Activated CD8-positive, alpha-beta memory T cell treated with anti-CD3 and anti-CD28 coated beads, Interleukin-2, amount 10 ng/mL, durations not matched to agents 7 days and 5 days (primary cell): ENCODE measurements at places on chromosomes 7 and 10.

DNA sequence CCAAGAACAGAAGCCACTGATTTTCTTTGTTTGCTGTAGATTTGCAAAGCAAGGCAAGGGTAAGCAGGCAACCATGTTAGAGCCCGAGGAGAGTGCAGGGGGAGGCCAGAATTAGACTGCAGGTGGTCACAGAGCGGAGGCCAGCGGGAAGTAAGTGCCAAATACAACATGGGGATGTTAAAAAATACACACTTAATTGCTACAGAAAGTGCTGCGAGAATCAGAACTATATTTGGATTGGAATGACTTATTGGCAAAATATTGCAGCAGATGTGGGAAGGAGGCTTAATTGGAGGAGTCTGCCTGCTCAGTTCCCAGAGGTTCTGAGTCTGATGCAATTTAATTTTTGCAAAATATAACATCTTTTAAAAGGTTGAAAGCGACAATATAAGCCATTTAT lies 49.7 kb upstream of the ADCY1 start:
- peaks cover 3% of the 10 kb centered on the region for H3K27me3 ChIP-seq
- no peak overlapping the region for H3K4me3 ChIP-seq
- no peak overlapping the region for H3K27ac ChIP-seq
- H3K36me3 ChIP-seq: no peaks in the 10 kb centered on the region
- no peak for DNase-seq
- peaks cover 2% of the 10 kb centered on the region for H3K4me1 ChIP-seq

DNA sequence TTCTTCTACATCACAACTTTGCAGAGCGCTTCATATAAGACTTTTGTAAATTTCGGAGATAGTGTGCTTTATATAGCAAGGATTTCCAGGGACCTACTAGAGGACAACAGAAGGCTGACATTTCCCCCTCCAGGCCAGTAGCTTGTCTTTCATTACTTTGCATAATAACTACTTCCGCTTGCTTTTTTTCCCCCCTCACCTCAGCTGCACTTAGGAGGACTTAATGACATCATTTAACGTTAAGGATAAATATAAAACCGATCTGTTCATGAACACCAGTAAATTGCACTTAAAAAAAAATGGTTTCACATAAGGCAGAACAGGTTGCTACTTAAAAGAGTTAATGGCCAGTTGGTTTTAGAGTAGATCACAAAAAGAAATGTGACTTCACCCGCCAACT lies 172.3 kb downstream of the AUTS2 start:
- H3K4me1 ChIP-seq: peaks cover 3% of the 10 kb centered on the region
- H3K4me3 ChIP-seq: no peak overlapping the region
- no peak for DNase-seq
- H3K36me3 ChIP-seq: no peaks in the 10 kb centered on the region
- H3K27ac ChIP-seq: no peak overlapping the region
- H3K27me3 ChIP-seq: peaks cover 2% of the 10 kb centered on the region

- no peak overlapping the region for H3K4me3 ChIP-seq
- no peak for DNase-seq
- no peak overlapping the region for H3K27ac ChIP-seq
- H3K4me1 ChIP-seq: peaks cover 26% of the 10 kb centered on the region
- no peaks in the 10 kb centered on the region for H3K36me3 ChIP-seq
Observed at GRCh38 chr10:49647554-49647953, 31.9 kb upstream of the C10orf53 start.

GRCh38 chr7:76146374-76146773 lies 55.3 kb upstream of the SRRM3 start:
- H3K4me3 ChIP-seq: no peak overlapping the region
- DNase-seq: no peak
- peaks cover 12% of the 10 kb centered on the region for H3K27me3 ChIP-seq
- H3K27ac ChIP-seq: no peak overlapping the region

DNA sequence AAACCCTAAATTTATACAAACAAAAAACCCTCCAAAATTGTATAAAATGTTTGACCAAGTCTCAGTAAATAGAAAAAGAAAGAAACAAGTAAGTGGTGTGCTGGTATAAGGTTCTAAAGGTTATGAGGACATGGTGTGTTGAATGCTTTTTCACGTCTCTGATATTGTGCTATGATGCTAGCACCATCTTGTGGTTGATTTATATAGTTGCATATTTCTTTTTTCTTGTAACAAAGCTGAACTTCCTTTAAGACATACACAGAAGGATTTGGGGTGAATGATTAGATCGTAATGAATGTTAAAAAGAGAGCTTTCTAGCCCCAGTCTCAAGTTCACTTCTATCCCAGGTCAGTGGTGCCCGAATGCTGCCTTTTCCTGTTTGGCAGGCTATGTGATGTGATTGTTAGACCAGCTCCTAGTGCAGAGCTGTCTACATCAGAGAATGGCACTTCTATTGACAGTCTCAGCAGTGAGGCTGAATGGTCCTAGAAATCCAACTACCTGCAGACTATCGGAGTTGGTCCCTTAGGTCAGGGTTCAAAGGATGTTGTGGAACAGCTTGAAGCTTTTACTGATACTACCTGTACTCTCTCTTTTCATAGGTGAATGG lies 25.0 kb downstream of the VTI1A start:
- H3K27ac ChIP-seq: no peak overlapping the region
- peaks cover 4% of the 10 kb centered on the region for H3K4me1 ChIP-seq
- no peak overlapping the region for H3K4me3 ChIP-seq

DNA sequence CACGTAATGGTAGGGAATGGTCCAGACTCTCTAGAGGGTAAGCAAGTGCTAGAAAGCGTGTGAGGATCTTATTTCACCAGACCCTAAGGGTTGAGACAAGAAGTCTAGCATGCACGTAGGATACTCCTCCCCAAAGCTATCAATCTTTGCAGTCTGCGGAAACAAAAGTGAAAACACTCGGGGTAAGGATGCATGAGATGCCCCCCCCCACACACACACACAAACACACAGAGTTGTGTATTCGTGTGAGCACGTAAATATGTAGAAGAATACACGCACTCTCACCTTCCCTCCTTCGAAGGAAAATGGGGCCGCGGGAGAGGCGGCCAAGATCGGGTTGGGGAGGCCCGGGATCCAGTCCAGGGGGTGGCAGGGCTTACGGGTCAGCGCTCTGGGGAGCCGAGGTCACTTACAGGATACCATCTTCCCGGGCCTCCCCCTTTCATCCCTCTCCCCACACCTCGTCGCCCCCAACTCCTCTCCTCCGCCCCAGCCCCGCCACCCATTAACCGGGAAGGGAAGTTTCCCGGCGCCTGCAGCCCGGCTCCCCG lies 455 bp downstream of the CUL2 start:
- H3K27me3 ChIP-seq: no peaks in the 10 kb centered on the region
- DNase-seq: peak; percentile 51
- peak overlapping the region; percentile 87 for H3K4me3 ChIP-seq
- peaks cover 38% of the 10 kb centered on the region for H3K4me1 ChIP-seq
- H3K36me3 ChIP-seq: peaks cover 14% of the 10 kb centered on the region

- peaks cover 14% of the 10 kb centered on the region for H3K27me3 ChIP-seq
- H3K36me3 ChIP-seq: no peaks in the 10 kb centered on the region
- H3K4me3 ChIP-seq: no peak overlapping the region
Observed at GRCh38 chr10:1328981-1329614, 272.9 kb downstream of the WDR37 start.

DNA sequence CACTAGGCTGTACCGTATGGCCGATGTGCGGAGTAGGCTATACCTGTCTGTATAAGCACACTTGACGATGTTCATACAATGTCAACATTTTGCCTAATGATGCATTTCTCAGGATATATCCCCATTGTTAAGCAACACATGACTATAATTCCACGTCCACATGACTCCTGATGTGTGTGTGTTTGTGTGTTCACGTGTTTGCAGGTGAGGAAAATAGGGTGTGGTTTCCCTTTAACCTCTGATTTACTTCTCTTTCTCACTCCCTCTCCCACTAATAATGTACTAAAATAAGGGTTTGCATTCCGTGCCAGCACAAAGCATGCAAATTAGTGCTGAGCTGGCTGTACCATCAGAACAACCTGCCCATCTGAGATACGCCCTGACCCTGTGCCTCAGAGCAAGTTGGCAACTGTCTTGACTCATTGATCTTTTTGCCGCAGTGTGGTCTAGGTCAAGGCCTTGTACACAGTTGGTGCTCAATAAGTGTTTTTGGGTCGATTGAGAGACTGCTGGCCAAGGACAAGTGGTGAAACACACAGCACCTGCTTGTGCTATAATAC lies 64.6 kb upstream of the DOCK1 start:
- H3K4me3 ChIP-seq: no peak overlapping the region
- H3K27me3 ChIP-seq: no peaks in the 10 kb centered on the region
- no peak overlapping the region for H3K27ac ChIP-seq
- H3K4me1 ChIP-seq: no peaks in the 10 kb centered on the region
- DNase-seq: no peak
- H3K36me3 ChIP-seq: no peaks in the 10 kb centered on the region

- peak; percentile 41 for DNase-seq
- peaks cover 12% of the 10 kb centered on the region for H3K4me1 ChIP-seq
- no peaks in the 10 kb centered on the region for H3K36me3 ChIP-seq
- no peak overlapping the region for H3K27ac ChIP-seq
- H3K27me3 ChIP-seq: peaks cover 56% of the 10 kb centered on the region
- peak overlapping the region; percentile 64 for H3K4me3 ChIP-seq
Observed at GRCh38 chr7:124764847-124765400, 668 bp downstream of the GPR37 start.

DNA sequence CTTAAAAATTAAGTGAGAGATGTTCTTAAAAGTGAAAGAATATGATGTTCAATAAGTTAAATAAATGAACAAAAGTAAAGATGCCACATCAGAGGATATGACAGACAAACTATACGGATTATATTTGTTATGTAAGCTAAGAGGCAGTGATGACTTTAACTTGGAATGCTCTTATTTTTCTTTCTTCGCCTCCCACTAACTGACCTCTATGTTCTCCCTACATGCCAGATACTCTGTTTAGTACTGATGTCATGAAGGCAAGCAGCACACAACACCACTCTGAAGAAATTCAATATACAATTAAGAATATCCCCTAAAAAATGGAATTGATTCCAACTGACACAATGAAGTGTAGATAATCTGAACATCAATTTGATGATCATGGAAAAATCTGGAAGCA lies 223.4 kb downstream of the DOCK4 start:
- H3K4me1 ChIP-seq: no peaks in the 10 kb centered on the region
- DNase-seq: no peak
- H3K4me3 ChIP-seq: no peak overlapping the region
- no peak overlapping the region for H3K27ac ChIP-seq
- no peaks in the 10 kb centered on the region for H3K36me3 ChIP-seq

- peaks cover 13% of the 10 kb centered on the region for H3K4me1 ChIP-seq
- no peak overlapping the region for H3K4me3 ChIP-seq
- H3K27me3 ChIP-seq: no peaks in the 10 kb centered on the region
- DNase-seq: no peak
- no peak overlapping the region for H3K27ac ChIP-seq
Observed at GRCh38 chr10:72175149-72175548, 40.7 kb upstream of the ANAPC16 start.

- H3K36me3 ChIP-seq: no peaks in the 10 kb centered on the region
- H3K27ac ChIP-seq: no peak overlapping the region
- no peak for DNase-seq
- no peaks in the 10 kb centered on the region for H3K27me3 ChIP-seq
Observed at GRCh38 chr10:120392671-120393079, 64.4 kb upstream of the PLPP4 start.

DNA sequence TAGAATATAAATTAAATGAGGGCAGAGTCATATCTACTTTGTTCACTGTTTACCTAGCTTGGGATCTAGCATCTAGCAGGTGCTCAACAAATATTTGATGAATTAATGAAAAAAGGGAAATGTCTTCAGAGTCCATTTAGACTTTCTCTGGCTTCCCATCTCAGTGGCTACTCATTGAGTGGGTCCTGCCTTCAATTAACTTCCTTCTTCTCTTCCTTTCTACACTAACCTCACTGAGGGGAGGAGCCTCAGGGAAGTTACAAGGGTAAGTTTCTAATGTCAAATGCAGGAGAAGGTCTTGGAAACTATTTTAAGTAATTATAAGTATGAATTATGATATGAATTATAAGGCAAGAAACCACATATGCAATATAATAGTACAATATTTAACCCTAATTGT lies 28.2 kb upstream of the MPP7 start:
- H3K4me3 ChIP-seq: no peak overlapping the region
- H3K27ac ChIP-seq: peak overlapping the region; percentile 43
- peaks cover 2% of the 10 kb centered on the region for H3K36me3 ChIP-seq
- no peaks in the 10 kb centered on the region for H3K27me3 ChIP-seq
- no peak for DNase-seq
- peaks cover 55% of the 10 kb centered on the region for H3K4me1 ChIP-seq

DNA sequence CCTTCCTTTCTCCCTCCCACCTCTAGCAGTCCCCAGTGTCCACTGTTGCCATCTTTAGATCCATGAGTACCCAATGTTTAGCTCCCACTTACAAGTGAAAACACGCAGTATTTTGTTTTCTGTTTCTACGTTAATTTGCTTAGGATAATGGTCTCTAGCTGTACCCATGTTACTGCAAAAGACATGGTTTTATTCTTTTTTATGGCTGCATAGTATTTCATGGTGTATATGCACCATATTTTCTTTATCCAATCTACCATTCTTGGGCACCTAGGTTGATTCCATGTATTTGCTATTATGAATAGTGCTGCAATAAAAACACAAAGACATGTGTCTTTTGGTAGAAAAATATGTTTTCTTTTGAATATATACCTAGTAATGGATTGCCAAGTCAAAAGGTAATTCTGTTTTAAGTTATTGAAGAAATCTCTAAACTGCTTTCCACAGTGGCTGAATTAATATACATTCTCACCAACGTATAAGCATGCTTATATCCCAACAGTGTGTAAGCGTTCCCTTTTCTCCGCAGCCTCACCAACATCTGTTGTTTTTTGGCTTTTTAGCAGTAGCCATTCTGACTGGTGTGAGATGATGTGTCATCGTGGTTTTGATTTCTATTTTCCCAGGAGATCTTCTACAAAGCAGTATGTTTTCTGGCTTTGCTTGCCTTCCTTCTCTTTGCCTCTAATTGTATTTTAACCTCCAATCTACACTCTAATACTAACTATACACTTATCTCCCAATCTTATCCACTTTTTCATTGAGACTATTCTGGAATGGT lies 179.5 kb upstream of the PHF14 start:
- H3K27me3 ChIP-seq: no peaks in the 10 kb centered on the region
- H3K4me1 ChIP-seq: no peaks in the 10 kb centered on the region
- H3K27ac ChIP-seq: no peak overlapping the region
- H3K36me3 ChIP-seq: no peaks in the 10 kb centered on the region
- no peak for DNase-seq

GRCh38 chr10:59706851-59707797 lies 2.5 kb downstream of the SLC16A9 start:
- H3K27ac ChIP-seq: no peak overlapping the region
- H3K4me3 ChIP-seq: no peak overlapping the region
- no peaks in the 10 kb centered on the region for H3K36me3 ChIP-seq
- peaks cover 51% of the 10 kb centered on the region for H3K27me3 ChIP-seq
- no peaks in the 10 kb centered on the region for H3K4me1 ChIP-seq
- no peak for DNase-seq

GRCh38 chr7:39394105-39394680 lies 172.0 kb upstream of the YAE1 start:
- no peak for DNase-seq
- H3K4me1 ChIP-seq: no peaks in the 10 kb centered on the region
- peaks cover 29% of the 10 kb centered on the region for H3K27me3 ChIP-seq

GRCh38 chr7:90246171-90246570 lies 1.2 kb downstream of the CFAP69 start:
- no peaks in the 10 kb centered on the region for H3K36me3 ChIP-seq
- H3K4me1 ChIP-seq: peaks cover 22% of the 10 kb centered on the region
- peaks cover 59% of the 10 kb centered on the region for H3K27me3 ChIP-seq
- peak overlapping the region; percentile 87 for H3K4me3 ChIP-seq
- no peak overlapping the region for H3K27ac ChIP-seq
- DNase-seq: no peak

GRCh38 chr10:98236862-98237261 lies 31.1 kb downstream of the LOXL4 start:
- peaks cover 17% of the 10 kb centered on the region for H3K36me3 ChIP-seq
- no peak overlapping the region for H3K4me3 ChIP-seq
- DNase-seq: no peak
- no peak overlapping the region for H3K27ac ChIP-seq
- H3K4me1 ChIP-seq: peaks cover 3% of the 10 kb centered on the region
